ENCODE measurements at places on chromosomes 5 and 9.
A peak's percentile ranks its signal among the peaks of the same experiment; 100 is the strongest.

GRCh38 chr5:105739732-105740131 is 1931.0 kb downstream of the EFNA5 start:
- no peak for DNase-seq

DNA sequence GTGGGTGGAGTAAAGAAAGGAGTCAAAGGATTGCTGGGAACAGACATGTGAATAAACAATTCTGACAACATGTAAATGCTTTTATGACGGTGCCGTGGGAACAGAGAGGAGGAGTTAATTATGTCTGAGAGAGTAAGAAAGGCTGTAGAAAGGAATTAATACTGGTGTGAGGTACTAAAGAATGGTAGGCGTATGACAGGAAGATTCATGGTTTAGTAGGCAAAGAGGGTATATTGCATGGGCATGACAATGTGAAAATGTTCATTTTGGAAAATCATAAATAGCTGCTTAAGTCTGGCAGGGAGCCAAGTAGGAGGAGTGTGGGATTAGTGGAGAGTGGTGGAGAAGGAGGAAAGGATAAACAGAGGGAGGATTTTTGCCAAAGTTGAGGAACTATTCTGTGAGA is 19.7 kb downstream of the NAA35 start:
- no peak for DNase-seq

GRCh38 chr5:133930061-133930812 is 38.2 kb downstream of the C5orf15 start:
- peak; percentile 39 for DNase-seq

DNA sequence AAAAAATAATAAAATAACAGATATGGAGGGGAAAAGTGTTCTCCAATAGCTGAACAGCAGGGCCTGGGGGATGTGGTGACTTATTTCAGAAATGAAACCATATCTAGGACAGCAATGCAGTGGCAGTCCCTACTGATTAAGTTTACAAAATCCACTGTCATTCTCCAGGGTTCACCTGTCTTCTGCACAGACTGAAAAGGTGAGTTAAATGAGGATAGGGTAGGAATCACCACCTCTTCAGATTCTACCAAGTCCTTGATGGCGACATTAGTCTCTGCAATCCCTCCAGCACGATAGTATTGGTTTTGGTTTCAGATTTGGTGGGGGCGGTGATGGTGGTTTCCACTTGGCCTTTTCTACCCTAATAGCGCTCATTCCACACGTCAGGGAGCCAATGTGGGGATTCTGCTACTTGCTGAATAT is 32.3 kb upstream of the NPM1 start:
- no peak for DNase-seq

DNA sequence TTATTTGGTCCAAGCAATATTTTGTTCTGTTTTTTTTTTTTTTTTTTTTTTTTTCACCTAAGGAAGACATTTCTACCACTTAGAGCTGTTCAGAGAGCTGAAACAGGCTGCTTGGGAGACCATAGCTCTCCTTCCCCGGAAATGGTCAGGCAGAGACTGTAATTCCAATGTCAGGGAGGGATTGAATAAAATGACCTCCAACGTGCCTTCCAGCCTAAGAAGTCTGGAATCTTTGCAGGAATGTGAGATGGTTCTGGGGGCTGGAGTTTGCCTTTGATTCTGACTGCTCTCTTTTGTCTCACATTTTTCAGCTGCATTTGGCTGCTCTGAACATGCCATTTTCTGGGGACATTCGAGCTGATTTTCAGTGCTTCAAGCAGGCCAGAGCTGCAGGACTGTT is 38.3 kb upstream of the TGFBR1 start:
- DNase-seq: no peak

GRCh38 chr9:113695901-113696300 is 180.2 kb upstream of the ZNF618 start:
- DNase-seq: no peak

DNA sequence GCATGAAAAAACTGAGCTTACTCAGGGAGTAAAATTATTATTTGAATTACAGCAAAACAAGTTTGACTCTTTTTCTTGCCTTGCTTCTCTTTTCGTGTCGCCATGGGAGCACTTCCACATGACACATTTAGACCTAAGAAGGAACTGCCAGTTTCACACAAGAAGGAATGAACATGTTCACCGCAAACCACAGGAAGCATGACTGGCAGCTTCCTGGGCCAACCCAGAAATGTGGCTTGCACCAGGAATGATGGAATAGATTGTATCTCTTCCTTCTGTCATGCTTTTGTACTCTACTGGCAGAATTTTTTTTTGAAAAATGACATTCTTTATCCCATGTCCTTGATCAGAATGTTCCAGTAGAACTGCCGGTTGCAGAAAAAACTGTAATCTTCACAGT is 32.9 kb upstream of the MAN2A1 start:
- no peak for DNase-seq

- no peak for DNase-seq
Measured at GRCh38 chr5:149728303-149728702, 1.8 kb upstream of the PPARGC1B start.

GRCh38 chr5:43401827-43402226 is 10.4 kb downstream of the CCL28 start:
- DNase-seq: no peak

- DNase-seq: no peak
Measured at GRCh38 chr5:6000867-6001266, 377.5 kb downstream of the MED10 start.

DNA sequence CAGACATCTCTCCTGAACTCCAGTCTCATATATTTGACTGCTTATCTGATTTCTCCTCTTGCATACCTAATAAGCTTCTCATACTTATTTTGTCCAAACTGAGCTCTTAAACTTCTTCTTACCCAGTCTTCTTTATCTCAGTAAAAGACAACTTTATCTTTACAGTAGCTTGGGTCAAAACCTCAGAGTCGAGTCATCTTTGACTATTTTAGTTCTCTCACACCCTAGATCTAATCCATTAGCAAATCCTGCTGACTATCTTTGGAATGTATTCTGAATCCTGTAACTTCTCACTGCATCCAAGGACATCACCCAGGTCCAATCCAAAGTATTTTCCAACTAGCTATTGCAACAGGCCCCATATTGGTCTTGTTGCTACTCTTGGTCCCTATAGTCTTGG is 11.8 kb upstream of the JAK2 start:
- DNase-seq: no peak

- peak; percentile 5 for DNase-seq
Measured at GRCh38 chr5:53779541-53779981, 219.1 kb downstream of the NDUFS4 start.

DNA sequence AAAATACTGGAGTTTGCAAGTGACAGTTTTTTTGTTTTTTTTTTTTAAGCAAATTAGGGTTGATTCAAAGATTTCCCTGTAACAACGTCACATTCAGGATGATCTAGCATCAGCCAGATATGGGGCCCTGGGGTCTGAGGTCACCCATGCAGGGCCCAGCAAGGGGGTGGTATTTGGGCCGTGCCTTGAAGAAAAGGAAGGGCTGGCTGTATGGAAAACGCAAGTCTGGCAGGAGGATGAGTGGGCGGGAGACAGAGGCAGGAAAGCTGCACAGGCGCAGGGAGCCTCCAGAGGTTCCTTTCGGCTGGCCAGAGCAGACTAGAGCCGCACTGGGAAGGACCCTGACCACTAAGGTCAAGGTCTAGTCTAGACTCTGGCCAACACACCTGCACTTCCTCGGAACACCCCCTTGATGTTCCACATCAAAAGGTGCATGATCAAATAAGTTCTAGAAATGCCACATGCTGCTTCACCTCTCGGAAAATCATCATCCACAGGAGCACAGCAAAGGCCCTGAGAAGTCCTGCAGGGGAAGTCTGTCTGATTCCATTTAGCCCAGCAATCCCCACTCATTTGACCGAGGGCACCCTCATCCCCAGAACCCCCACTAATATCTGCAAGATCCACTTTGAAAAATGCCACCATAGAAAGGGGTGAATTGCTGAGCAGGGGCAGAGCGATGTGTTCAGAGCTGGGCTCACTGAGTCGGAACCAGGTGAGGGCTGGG is 21.1 kb upstream of the CPLX2 start:
- DNase-seq: no peak

GRCh38 chr5:18394443-18394804 is 760.2 kb downstream of the TAF11L14 start:
- DNase-seq: no peak

GRCh38 chr9:14907696-14908095 is 2.5 kb downstream of the FREM1 start:
- DNase-seq: no peak

DNA sequence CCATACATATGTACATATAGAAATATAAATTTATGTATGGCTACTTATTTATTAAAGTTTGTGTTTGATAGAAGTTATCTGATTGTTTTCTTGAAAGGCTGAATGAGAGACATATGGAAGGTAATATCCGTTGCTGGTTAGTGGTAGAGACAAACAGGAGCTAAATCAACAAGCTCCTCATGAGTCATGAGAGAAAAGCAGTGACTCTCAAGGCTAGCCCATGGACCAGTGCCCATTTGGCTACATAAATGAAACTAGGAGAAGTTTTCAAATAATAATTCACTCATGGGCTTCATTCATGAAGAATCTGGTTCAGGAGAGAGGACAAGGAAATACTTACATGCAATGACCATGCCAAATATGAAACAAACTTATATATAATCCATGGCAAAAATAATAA is 504.5 kb upstream of the ITGA1 start:
- DNase-seq: no peak

GRCh38 chr5:160441311-160441781 is 19.7 kb downstream of the PTTG1 start:
- DNase-seq: no peak

DNA sequence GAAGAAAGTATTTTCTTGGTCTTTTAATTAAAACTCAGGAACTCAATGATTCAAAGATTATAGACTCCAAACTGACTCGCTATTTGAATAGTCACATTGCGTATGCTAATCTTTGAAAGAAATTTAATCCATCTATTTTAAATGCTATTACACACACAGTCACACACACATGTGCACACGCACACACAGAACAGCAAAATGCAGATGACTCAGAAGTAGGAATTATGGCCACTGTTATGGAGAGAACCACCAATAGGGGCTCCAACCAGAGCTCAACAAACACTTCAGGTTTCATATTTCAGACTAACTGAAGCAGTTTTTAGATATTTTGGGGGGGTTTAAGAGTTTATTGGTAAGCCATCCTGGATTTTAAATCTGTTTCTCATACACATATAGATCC is 1917.9 kb downstream of the EFNA5 start:
- no peak for DNase-seq

GRCh38 chr9:19208653-19209052 is 21.8 kb upstream of the DENND4C start:
- DNase-seq: no peak

GRCh38 chr5:6228257-6229250 is 149.8 kb downstream of the MED10 start:
- DNase-seq: no peak

- DNase-seq: no peak
Measured at GRCh38 chr5:142969624-142970439, 199.7 kb downstream of the ARHGAP26 start.

DNA sequence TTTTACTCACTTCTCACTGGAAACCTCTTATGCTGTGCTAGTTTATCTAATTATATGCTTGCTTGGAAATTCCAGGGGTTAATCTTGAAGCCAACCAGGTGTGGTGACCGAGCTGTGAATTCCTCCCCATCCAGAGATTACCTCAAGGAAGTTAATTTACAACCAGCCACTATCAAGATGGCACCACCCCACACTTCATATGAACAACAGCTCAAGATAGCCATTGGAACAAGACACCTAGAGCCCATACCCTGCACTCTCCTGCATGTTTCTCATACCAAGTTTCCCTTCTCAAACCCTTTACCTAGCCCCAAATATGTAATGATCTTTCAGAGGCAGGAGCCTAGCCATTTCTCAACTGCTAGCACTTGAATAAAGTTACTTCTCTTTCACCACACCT is 2156.9 kb upstream of the C9orf72 start:
- no peak for DNase-seq

DNA sequence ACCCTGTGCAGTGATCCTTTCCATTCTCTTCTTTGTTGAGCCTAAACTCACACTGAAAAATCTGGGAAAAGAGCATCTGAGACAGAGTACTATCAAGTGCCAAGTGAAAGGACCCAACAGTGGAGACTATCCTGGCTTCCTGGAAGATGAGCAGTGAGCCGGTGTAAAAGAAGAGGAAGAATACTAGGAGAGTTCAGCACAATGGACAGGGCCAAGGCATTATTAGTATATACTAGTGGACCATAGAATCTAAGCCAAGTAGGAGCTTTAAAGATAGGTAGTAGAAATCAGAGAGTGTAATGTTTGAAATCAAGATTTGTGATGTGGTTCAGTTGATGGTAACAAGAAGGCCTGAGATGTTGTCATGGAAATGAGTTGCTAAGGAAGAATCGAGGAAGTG is 140.8 kb downstream of the CAMK4 start:
- DNase-seq: peak; percentile 25

GRCh38 chr9:97706246-97706645 is 9.1 kb upstream of the XPA start:
- DNase-seq: no peak

DNA sequence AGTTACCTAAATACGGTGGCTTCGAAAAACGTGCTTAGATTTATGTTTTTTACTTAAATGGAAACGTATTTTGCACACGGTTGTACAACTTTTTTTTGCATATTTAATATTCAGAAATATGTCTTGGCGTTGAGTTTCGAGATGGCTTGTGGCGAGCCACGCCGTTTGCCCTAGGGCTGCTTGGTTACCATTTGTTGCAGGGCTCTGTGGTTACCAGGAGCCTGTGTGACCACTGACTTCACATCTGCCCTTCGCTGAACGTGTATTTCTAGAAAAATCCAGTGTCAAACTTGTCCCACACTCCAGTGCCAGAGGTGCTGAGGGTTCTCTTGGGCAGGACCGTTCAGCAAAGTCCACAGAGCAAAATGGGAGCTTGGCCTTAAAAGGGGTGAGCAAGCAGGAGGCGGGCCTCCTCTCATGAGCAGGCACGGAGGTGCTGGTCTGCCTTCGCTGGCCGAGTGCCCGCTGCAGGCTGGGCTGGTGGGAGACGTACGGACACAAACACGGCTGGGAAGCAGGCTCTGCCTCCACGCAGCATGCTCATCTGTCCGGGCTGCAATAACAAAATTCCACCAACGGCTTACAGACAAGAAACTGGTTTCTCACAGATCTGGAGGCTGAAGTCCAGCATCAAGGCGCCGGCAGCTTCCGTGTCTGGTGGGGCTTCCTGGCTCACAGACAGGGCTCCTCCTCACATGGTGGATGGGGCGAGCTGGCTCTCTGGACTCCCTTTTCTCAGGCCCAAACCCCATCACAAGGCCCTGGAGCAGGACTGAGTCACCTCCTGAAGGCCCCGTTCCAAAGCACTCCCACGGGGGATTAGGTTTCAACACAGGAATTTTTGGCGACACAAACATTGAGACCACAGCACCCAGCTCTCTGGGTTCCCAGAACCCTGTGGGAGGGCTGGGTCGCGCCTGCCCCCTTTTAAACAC is 5.4 kb downstream of the MRPL36 start:
- no peak for DNase-seq

GRCh38 chr5:80255431-80255810 is 427 bp downstream of the SERINC5 start:
- DNase-seq: peak; percentile 72

GRCh38 chr5:53381-54174 is 38.4 kb upstream of the PLEKHG4B start:
- DNase-seq: peak; percentile 86

- DNase-seq: no peak
Measured at GRCh38 chr9:589723-590122, 251.8 kb upstream of the DMRT1 start.
